ENCODE measurements at places on chromosomes 2 and 18.

DNA sequence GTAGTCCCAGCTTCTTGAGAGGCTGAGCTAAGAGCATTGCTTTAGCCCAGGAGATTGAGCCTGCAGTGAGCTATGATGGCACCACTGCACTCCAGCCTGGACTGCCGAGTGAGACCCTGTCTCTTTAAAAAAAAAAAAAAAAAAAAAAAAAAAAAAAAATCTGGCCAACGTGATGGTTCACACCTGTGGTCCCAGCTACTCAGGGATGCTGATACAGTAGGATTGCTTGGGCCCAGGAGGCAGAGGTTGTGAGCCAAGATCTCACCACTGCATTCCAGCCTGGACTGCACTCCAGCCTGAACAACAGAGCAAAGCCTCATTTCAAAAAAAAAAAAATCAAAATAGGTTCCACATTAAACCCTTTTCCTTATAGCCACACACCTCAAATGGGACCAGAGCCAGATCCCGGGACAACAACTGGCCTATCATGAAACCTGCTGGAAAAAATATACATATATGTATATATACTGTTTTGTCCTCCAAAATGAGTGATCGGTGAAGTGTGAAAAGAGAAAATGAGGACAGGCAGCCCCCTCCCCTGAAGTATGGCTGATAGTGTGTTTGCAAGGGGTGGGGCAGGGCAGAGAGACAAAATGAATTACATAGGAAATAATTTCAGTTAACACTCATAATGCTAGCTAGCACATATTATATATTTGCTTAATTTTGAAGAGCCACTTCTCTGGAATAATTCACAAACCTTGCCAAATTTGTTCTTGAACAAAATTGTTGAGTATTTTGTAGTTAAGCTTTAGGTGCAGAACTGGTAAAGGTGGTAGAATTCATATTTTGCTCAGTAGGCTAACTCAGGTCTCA, 22.9 kb downstream of the MAPRE2 start:
- no peak for DNase-seq

DNA sequence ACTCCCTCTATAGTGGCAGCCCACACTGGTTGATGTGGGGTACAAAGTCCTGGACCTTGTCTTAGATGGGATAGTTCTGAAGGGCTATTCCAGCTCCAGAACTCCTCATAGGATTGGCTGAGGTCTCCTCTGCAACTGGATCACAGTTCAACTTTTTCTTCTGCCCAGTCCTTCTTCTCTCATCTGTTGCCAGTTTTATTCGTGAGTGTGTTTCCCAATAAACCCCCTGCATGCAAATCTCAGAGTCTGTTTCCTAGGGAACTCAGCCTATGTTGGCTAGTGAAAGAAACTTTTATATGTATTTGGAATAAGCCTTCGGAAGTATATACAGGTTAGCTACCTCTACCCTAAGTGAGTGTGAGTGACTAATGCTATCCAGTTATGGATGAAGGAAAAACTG, 823.4 kb downstream of the SLC4A3 start:
- no peak for DNase-seq

DNA sequence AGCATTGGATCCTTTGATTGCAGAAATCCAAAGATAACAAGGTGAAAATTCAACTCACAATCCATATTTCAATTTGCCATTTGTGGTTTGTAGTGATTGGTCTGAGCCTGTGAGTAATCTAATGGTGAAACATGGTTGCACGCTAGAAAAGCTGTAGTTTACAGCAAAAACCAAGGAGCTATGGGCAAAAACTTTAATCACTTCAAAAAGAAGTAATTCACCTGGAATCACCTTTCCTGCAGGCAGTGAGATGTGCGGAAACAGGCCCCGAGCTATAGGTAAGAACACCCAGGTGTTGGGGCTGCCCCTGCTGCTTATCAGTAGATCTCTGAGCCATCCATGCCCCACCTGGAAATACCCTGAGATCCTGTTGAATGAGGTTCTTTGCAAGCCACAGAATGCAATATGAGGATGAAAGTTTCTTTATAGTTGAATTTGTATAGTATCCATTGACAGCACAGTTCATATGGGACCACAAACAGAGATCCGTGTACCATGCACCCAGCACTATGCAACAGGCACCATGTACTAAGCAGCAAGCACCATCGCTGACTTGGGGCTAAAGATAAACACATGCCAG, 208.2 kb downstream of the SPP2 start:
- DNase-seq, result no peak

- no peak for DNase-seq
These were observed 83.2 kb downstream of the CD8B2 start for GRCh38 chr2:106570316-106570715.

- DNase-seq, result no peak
These were observed 178.7 kb downstream of the FMNL2 start for GRCh38 chr2:152513681-152514080.

DNA sequence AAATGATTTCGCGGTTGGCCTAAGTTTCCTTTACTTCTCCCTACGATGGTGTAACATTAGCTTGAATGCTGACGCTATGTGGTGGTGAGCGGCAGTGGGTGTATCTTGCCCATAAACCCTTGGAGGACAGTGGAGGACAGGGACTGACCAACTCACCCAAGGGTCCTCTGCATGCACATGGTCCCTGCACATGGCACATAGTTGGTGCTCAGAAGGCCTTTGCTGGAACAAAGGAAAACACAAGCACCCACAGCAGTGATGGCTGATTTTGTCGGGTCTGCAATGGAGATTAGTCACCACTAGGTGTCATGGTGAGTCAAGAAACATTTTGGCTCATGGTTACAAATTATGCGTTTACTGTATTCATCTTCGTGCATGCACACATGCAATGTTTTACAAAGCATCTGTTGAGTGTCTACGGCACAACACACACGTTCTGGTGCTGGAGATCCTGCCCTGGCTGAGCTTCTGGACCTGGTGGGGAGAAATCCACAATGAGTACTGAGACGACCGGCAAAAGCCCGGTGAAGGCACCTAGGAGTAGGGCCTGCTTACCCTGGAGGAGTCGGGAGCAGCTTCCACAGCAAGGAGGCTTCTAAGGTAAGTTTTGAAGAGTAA, 44.0 kb downstream of the PDCL3 start:
- no peak for DNase-seq

GRCh38 chr2:183195397-183195796, 71.2 kb downstream of the NUP35 start:
- no peak for DNase-seq

DNA sequence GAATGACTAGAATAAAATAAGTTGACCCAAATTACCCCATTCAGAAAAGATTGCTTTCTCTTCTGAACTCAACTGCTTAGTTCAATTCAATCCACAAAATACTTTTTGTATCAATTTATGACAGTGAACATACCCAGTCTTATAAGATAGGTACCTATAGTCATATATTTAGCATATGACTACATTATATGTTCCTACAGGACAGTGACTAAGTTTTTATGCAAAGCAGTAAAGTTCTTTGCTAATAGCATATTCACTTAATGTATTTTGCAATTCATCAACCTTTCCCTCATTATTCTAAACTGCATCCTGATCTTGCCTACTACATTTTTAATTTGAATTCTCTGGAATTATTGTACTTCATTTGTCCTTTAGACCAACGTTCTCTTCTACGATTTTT, 30.3 kb upstream of the C2orf15 start:
- DNase-seq, result no peak

DNA sequence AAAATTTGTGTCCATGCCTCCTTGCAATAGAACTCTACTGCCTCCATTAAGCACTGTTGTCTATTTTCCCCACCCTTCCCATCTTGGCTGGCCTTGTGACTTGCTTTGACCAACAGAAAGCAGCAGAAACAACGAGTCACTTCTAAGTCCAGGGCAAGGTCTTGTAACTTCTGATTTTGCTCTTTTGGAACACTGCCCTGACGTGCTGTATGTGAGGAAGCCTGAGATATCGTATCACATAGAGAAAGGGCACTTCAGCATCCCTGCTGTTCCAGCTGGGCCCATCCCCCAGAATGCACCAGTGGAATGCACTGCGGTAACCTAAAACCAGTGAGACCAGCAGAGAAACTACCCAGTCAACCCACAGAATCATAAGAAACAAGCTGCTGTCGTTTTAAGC, 28.1 kb downstream of the NCKAP1 start:
- DNase-seq, result no peak

DNA sequence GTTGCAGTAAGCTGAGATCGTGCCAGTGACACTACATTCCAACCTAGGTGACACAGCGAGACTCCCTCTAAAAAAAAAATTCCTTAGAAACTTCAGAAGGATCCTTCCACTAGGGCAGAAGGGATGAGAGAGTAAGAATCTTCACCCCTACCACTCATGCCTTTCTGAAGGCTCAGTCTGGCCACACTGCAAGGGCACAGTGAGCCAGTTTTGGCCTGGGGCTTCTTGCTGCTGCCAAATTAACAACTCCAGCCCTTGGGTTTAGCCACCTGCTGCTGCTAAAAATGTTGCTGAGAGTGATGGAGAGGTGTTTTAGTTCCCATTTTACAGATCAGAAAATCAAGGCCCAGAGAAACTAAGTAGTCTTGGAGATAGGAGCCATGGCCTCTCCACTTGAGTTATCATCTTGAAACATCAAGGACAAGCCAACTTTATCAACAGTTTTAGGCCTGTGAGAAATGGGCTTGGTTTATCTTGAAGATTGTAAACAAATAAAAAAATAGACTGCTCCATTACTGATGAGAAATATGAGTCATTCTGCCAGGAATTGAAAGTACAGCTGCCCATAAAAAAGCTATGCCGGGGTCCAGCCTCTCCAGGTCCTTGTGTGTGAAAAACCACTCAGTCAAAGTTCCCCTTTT, 31.9 kb upstream of the CASP8 start:
- no peak for DNase-seq

GRCh38 chr2:122886479-122887145, 1131.2 kb downstream of the TSN start:
- DNase-seq, result no peak

- DNase-seq, result no peak
These were observed 68.1 kb upstream of the CTAGE1 start for GRCh38 chr18:22485808-22486244.

Measured in stimulated activated CD8-positive, alpha-beta memory T cell treated with anti-CD3 and anti-CD28 coated beads, Interleukin-4, amount 100 ng/mL, for 4 hours (primary cell).